ELF-1 (cell line): ENCODE measurements at places on chromosomes 2 and 18.

- no peak for DNase-seq
Measured at GRCh38 chr2:42957109-42957860, 164.9 kb upstream of the HAAO start.

- DNase-seq, result no peak
Measured at GRCh38 chr2:38370664-38371063, 6.4 kb downstream of the ATL2 start.

GRCh38 chr2:28055325-28055970, 164.9 kb downstream of the BABAM2 start:
- DNase-seq, result no peak

- no peak for DNase-seq
Measured at GRCh38 chr18:39344487-39344886, 1778.9 kb upstream of the CELF4 start.

- DNase-seq, result no peak
Measured at GRCh38 chr18:40849886-40850285, 1105.1 kb upstream of the PIK3C3 start.

DNA sequence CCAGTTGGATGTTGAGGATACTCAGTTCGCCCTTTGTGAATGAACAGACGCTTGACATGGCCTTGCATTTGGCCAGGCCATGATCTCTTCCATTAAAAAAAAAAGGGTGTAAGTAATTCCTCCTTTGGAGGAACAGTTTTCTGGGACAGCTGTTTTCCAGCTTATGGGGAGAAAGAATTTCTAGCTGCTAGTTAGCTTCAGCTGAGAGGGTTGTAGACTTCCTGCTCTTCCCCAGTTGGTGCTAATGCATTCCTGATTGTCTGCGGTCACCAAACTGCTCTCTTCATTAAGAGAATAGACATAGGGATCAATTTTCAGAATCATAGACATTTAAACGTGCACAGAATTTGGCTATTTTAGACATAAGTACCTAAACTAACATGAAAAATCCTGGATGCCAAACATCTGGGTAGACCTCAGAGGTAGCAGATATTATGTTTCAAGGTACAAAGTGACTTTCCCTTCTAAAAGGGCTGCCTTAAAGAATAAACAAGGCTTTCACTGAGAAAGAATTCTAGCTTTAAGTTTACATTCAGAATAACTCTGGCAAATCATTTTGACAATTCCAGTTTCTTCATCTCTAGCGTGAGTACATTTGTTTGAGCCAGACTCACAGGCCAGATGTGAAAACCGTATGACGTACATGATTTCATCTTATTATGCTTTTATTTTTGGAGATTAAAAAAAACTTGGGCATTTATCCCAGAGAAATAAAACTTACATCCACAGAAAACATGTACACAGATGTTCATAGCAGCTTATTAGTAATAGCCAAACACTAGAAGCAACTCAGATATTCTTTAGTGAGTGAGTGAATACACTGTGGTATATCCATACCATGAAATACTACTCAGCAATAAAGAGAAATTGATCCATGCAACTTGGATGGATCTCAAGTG, 71.2 kb downstream of the MAIP1 start:
- DNase-seq, result no peak
